ENCODE measurements at places on chromosomes 7 and 10.

DNA sequence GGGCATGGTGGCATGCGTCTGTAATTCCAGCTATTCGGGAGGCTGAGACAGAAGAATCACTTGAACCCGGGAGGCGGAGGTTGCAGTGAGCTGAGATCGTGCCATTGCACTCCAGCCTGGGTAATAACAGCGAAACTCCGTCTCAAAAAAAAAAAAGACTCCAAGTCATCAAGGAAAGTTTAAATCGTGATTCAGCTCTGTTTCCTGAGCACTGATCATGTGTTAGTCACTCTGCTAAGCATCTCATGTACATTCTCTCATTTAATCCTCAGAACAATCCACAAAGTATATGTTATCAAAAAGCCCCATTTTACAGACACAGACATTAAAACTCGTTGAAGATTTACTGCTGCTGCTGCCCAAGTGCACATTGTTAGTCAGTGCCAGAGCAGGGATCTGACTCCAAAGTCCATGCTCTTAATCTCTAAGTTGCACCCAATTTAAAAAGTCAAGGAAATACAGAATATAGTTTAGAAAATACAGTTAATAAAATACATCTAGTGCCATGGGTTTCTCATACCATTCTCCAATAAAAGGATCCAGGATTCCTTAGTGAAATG is 6.2 kb downstream of the PIK3AP1 start:
- no peak for DNase-seq

DNA sequence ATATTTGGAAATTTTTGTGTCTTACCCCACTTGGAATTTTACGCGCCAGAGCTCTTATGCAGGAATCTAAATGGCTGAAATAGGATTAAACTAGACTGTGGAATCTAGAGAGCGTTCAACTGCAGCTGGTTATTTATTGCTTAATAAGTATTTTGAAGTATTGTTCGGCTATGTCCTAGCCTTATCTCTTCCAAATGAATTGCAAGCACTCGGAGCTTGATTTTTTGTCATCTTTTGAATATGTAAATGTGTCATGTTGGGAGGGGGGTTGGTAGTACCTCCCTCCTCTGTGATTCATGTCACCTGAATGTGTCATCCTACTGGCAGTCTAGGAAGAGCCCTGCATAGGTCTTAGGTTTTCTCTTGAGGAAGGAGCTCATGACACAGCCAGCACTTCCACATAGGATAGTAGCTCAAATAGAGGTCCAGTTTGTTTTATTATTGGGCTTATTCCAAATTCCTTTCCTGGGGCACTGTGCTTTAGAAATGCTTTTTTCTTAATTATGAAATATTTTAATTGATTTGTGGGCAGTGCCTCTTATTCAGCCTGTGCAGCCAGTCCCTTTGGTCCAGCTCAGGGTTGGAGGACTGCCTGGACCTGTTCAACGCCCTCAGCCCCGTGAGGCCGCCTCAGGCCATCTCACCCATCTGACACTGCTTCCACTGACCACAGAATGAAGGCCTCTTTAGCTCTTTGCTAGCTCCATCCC is 22.5 kb upstream of the TRIL start:
- DNase-seq = no peak

- DNase-seq = no peak
Observed at GRCh38 chr7:130845581-130846085, 111.6 kb upstream of the KLF14 start.

DNA sequence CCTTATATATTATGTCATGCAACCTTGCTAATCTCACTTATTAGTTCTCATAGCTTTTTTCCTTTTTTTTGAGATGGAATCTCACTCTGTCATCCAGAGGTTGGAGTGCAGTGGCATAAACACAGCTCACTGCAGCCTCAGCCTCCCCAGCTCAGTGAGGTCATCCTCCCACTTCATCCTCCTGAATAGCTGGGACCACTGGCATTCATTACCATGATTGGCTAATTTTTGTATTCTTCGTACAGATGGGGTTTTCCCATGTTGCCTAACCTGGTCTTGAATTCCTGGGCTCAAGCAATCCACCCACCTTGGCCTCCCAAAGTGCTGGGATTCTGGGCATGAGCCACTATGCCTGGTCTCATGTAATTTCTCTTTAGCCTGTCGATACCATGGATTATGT is 89.1 kb upstream of the TRIM24 start:
- no peak for DNase-seq

DNA sequence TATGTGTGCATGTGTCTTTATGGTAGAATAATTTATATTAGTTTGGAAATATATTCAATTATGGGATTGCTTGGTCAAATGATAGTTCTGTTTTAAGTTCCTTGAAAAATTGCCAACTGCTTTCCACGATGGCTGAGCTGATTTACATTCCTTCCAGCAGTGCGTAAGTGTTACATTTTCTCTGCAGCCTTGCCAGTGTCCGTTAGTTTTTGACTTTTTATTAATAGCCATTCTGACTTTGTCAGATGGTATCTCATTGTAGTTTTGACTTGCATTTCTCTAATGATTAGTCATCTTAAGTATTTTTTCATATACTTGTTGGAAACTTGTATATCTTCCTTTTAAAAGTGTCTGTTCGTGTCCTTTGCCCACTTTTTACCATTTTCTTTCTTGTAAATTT is 434.2 kb upstream of the POT1 start:
- no peak for DNase-seq

GRCh38 chr10:19839090-19839489 is 22.9 kb downstream of the PLXDC2 start:
- DNase-seq = no peak

GRCh38 chr7:100584683-100585510 is 1.0 kb downstream of the LRCH4 start:
- no peak for DNase-seq

DNA sequence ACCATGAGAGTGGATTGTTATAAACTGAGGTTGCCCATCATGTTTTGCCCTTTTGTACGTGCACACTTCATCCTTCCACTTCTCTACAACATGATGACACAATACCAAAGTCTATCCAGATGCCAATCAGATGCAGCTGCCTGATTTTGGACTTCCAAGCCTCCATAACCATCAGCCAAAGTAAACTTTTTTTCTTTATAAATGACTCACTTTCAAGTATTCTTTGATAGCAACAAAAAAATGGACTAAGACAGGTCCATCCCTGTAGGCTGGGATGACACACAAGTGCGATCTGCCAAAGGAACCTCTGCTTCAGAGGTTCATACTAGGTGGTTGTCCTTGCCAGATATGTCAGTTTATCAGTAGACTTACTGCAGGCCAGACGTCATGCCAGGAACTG is 320.2 kb upstream of the FZD1 start:
- DNase-seq = no peak

DNA sequence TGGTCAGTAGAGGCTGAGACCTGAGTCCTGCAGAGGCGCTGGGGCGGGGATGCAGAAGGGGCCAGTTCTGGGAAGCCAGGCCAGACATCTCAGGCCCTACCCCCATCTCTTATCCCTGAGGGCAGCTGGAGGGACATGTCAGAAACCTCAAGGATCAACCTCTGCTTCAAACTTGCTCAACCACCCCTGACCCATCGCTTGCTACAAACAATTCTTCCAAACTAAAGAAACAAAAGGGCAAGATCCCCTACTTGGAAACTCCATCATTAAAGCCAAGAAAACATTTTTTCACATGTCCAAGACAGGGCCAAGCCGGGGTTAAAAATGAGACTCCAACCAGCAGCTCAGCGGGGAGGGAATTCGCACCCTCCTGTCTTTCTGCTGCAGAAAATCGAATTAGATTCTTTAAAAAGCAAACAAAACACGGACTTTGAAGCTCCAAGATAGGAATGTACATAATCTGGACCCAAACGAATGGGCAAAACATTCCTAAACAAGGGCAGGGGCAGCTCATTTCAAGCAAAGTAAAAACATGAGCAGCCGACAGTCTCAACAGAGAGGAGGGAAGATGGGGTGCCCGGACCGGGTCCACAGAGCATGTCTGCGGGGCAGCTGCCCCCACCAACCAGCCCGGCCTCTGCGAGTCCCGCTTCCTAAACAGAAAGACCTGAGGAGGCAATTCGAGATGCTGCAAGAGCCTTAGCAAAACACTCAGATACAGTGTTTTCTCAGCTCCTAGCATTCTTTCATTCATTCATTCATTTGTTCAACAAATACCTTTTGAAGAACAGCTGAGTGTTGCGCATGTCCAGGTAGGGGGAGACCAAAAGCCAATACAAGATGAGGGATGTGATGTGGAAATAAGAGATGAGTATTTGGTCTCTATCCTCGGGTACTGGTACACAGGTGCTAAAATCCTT is 44.8 kb downstream of the CHST15 start:
- DNase-seq = no peak

- no peak for DNase-seq
Observed at GRCh38 chr7:79011921-79012320, 441.5 kb downstream of the MAGI2 start.

GRCh38 chr10:1097436-1097835 is 41.3 kb downstream of the WDR37 start:
- DNase-seq = no peak

DNA sequence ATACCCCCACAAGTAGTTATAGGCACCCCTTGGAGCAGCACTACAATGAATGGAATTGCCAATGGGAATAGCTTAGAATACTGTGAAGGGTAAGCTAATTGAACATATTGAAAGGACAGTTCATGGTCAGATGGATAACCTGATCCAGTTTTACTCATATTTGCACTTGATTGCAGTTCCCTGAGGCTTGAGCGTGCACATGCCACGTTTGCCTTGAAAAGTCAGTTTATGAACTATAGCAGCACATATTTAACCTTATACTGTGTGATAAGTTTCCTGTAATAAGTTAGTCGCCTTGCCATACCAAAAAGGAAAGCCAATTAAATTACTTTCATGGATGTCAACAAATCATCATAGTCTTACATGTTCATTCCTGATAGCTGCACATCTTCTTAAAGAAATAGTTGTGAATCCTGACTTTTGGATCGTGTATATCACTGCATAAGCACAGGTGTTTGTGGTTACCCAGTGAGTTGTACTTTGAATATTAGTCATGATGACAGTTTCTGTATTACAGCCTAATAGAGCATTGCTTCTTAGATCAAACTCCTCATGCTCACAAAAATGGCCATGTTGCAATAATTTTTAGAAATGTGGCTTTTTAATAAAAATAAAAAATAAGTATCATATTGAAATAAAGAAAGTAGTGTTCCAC is 21.6 kb downstream of the DNTT start:
- DNase-seq = no peak

DNA sequence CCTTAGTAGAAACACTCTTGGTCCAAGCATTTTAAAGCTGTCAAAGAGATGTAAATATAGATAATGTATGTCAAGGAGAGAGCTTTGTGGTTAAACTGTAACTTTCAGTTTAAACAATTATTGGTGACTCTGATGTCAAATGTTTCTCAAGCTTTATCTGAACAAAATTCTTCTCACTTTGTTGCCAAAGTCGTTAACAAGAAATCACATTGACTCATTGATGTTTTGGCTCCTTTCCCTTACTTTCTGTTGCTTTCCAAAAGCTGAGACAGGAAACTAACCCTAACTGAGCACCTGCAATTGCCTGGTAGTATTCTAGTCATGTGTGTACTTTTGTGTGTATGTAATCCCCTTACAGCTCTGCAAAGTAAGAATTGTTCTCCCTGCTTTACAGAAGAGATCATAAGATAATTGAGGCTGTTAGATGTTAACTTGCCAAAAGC is 108.5 kb downstream of the CFTR start:
- no peak for DNase-seq

- no peak for DNase-seq
Observed at GRCh38 chr7:7719236-7719635, 829 bp upstream of the RPA3 start.

DNA sequence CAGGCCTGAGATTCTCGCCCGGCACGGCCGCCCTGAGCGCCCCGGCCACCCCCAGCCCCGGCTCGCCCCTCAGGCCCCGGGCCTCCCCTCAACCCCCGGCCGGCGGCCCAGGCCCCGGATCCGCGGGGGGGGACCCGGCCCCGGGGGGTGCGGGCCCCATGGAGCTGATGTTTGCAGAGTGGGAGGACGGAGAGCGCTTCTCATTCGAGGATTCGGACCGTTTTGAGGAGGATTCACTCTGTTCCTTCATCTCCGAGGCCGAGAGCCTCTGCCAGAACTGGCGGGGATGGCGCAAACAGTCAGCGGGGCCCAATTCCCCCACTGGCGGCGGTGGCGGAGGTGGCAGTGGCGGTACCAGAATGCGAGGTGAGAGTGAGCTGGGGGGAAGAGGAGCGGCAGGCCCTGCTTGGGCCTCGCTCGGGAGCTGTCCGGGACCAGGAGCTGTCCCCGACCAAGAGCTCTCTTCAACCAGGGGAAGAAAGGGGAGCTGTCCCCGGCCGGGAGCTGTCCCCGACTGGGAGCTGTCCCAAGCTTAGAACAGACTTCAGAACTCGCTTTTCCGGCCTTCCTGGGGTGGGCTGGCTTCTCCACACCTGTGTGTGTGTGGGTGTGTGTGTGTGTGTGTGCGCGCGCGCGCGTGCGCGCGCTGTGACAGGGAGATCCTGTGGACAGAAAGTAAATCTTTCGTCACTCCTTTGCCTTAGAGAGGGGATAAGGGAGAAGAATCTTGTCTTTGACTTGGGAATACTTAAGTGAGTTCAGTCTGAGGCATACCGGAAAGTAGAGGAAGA is 510 bp downstream of the ZSWIM8 start:
- DNase-seq = no peak

DNA sequence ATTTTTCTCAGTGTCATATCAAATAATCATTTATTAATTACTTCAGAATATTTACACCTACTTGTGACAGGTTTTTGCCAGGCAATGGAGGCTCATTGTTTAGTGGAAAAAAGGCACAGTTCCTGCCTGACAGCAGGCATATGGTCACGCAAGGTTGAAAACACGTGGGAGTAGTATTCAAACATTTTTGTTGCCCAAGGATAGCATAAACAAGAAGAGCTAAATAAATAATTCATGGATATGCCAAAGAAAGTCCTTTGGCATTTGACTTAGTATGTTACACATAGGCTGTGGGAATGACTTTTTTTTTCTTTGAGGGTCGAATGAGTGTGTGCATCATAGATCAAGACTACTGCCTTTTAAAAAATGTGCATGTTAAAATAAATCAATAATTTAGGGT is 120.5 kb upstream of the SEMA3E start:
- DNase-seq = no peak

- DNase-seq = no peak
Observed at GRCh38 chr7:18518555-18518954, 23.0 kb downstream of the HDAC9 start.

DNA sequence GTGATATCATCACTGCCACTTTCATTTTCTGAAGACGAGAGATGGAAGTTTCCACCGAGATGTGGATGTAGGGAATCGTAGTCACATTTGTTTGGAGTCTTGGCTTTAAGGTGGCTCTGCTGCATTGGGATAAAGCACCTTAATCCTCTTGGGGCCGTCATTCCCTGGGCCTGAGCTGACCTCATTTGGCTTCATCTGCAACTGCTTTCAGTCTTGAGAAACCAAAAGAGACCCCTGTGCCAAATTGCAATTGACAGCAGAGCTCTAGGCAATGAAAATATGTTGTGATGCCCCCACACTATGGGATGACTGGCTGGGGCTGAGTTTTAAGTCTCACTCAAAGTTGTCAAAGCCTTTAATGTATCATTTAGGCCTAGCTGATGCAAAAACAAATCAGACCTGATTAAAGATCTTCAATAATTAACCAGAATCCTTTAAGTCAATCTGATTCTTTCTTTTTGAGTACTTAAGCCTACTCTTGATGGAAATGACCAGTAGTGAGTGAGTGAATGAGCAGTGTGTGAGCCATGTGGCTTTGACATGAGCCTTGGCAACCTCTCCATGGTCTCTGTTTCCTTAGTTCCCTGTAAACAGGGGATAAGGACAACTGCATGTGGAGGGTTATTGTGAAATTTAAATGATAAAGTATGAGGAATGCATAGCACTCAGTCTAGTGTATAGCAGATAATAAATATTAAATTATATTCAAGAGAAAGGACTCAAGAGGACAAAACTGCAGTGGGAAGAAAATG is 155.0 kb downstream of the BMPER start:
- DNase-seq = no peak
